ENCODE measurements at places on chromosomes 2 and 18.

GRCh38 chr2:46939626-46940359 is 24.2 kb upstream of the MCFD2 start:
- no peak for DNase-seq

- no peak for DNase-seq
Measured at GRCh38 chr2:160820691-160821090, 327.1 kb upstream of the RBMS1 start.

GRCh38 chr2:213069531-213069930 is 81.9 kb downstream of the IKZF2 start:
- DNase-seq = no peak

GRCh38 chr2:49241501-49241900 is 87.2 kb upstream of the FSHR start:
- DNase-seq = no peak

GRCh38 chr2:82793711-82794435 is 1665.2 kb downstream of the SUCLG1 start:
- DNase-seq = no peak

DNA sequence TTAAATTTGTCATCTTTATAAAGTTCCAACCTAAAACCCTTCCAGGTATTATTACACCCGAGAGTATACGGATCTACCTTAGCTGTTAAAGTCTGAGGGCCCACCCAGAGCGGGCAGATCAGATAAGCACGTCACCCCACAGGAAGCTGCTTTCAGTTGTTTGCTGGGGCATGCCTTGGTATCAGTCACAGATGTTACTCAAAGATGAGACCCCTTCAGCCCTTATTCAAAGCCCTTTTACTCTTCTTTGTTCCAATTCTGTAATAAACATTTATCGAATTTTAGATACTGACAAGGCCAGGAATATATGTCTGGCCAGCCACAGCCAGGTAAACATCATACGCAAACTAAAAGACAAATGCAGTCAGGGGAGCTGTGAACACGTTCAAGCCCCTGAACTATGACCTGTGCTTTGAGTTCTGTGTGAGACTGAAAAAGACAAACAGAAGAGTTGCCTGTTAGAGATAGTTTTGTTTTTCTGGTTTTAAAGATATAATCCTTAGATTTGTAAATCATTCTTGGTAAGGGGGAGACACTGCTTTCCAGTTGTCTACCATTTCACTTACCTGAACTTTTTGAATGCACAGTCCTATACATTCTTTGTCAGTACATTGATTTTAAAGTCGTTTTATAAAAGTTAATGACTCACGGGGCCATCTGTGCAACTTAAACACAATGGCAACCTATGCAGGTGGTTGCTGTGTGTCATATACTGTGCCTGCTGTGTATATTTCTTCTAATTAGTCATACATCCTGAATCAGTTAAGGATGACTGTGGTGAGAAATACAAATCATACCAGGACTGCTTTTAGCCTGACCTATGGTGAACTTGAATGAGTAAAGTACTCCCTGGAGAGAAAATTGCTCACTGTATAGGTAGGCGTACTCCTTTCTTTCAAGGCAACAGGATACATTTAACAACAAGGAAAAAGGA is 100.5 kb upstream of the ITPRID2 start:
- no peak for DNase-seq

DNA sequence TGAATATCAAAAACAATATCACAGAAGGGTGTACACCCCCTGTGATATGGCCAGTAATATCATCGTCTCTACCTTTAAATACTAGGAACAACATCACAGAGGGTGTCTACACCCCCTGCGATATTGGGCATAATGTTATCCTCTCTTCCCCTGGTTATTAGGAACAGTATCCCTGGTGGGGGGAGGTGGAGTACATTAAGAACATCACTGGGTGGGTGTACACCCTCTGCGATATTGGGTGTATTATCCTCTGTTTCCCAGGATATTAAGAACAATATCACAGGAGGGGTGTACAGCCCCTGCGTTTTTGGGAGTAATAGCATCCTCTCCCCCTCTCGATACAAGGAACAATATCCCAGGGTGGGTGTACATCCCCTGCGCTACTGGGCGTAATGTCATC is 1932.8 kb downstream of the SUCLG1 start:
- DNase-seq = no peak

DNA sequence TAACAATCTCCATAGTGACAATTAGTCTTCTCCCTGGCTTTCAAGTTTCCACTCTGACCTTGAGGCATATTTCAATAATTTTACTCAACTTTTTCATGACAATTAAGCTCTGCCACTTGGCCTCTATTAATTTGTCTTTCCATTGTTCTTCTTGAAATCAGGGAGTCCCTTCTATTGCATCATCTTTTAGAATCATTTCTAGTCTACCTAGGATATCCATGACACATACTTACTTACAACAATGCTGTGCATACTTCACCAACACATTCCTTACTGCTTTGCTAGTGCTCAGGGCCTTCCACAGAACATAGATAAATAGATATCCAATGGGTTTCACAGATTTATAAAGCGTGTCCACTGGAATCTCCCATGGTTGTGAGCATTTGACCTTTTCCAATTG is 331.5 kb upstream of the LRP1B start:
- no peak for DNase-seq

GRCh38 chr2:85585781-85586105 is 1.5 kb downstream of the VAMP5 start:
- no peak for DNase-seq

DNA sequence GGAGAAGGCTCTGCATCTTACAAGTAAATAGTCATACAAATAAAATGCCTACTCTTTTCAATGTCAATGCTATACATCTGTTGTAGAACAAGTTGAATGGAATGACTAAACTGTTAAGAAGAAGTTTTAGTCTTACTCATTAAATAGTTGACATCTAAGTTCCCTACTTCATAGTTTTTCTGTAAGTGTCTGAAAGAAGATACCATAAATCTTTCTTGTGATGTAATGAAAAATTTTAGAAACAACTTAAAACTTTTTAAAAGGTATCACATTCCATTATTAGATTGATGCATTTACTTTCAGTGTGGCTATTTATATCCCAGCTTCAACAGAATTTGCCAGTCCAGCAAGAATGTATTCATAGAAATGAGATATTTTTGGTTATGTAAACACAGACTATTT is 185.2 kb upstream of the EPC2 start:
- DNase-seq = no peak

GRCh38 chr18:58076052-58076451 is 32.0 kb downstream of the NEDD4L start:
- no peak for DNase-seq

DNA sequence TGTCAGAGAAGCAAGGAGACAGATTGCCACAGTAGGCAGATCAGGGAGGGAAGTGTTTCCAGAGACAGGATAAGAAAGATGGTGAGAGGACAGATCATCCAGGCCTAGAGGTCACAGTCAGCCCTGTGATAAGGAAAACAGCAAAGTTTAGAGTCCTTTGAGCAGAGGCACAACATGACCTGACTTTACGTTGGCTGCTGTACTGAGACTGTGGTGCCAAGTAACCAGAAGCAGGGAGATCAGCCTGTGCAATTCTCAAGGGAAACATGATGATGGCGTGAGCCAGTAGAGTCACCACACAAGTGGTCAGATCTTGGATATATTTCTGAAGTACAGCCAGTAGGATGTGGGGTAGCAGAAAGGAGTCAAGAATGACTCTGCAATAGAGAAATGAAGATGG is 43.7 kb downstream of the SMC6 start:
- no peak for DNase-seq
